ENCODE measurements at places on chromosomes 4 and X. TPM values are rescaled to one million over a fixed set of nuclear protein-coding genes. Genes with fewer than 3 reads are reported as not detected.

- DNase-seq, result no peak
Observed at GRCh38 chr4:88757067-88757466, 59.4 kb upstream of the NAP1L5 start.

- no peak for DNase-seq
Observed at GRCh38 chrX:13666836-13667235, 13.9 kb downstream of the TCEANC start.

- DNase-seq, result no peak
Observed at GRCh38 chrX:124502166-124502565, 155.8 kb downstream of the SH2D1A start.

DNA sequence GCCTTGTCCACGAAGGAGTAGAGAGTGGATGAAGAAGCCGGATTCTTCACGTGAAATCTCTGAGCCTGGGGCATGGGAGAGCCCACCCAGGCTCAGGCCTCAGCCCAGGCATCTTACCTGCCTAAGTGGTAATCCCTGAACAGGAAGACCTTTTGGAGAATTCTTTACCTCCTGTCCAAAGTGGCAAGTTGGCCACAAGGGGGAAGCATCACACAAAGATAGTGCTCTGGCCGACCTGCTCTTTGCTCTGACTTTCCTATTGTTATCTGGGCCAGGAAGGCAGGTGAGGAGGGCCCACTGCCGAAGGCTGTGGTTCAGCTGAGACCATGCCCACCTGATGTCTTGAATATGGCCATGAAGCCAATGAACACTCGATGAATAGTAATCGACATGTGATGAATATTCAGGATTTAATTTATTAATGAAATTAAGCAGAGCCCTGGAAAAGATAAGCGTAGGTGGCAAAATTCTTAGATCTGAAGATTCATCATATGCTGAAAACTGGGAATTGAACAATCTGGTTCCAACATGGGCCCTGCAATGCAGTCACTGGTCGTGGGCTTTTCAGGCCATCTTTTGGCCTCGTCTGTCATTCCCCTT, 93.8 kb downstream of the PDGFRA start:
- no peak for DNase-seq

DNA sequence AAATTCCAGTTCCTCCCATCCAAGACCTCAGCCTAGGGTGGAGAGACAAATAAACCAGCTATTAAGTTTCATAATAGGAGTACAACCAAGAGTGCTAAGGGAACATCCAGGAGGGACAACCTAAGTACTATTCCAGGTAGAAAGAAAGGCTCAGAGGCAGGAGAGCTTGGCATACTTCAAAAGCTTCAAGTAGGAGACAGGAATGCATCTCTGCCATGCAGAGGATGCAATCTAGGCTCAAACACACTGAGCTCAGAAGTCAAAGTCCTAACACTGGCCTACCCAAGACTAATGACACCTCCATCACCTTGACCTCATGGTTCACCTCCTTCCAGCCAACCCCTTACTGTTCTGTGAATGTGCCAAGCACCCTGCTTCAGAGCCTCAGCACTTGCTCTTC, 8.1 kb downstream of the WDFY3 start:
- DNase-seq, result no peak

GRCh38 chr4:25402521-25402920, 25.5 kb downstream of the ANAPC4 start:
- DNase-seq, result no peak

DNA sequence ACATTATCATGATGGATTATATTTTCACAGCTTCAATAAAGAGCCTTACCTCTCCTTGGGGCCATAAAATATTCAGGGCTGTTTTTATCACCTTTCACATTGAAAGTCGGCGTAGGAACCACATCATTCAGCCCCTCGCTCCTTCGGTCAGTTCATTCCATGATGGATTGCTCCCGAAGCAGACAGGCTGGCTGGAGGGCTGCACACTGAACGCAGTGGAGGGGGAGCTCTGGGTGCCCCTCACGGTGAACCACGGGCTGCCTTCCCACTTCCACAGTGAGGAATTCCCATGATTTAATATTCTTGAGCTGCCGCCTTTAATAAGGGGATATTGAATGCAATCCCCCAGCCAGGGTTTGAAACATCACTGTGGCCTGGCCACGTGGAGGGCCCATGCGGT, 16.0 kb downstream of the PPP2R2C start:
- DNase-seq, result no peak

DNA sequence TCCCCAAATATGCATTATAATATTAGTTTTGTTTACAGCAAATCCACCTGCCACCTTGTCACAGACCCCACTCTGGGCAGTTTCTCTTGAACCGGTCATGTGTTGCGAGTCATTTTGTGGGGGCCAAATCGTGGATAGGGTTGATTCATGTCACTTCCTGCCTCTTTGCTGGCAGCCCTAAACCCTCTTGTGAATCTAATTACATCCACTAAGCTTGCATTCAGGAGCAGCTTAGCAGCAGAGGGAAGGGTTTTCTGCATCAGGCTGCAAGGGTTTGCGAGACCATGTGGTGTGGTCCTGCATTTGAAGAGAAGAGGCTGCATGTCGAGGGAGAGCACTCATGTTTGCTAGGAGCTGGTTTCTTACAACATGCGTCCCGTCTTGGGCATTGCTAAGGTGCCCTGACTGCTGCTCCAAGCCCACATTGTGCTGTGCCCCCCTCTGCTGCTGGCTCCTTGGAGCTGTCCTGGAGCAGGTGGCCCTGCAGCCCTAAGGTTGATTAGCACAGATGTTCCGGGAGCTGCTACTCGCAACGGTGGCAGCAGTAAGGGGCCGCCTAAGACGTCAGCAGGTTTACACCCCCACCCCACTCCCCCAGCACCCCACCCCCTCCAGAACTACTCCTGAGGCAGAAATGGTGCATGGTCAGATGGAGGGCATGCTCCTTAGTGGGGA, 88.9 kb upstream of the CLDN34 start:
- no peak for DNase-seq

DNA sequence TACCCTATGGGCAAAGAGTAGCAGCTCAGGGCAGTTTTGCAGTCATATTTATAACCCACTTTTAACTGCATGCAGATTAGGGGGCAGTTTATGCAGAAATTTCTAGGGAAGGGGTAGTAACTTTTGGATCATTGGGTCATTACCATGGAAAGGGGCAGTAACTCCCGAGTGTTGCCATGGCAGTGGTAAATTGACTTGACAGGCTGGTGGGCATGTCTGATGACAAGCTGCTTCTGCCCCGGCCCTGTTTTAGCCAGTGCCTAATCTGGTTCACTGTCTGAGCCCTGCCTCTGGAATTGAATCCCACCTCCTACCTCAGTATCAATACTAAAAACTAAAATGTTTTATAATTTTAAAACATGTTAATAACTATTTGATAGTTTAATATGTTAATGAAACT, 362.1 kb upstream of the ATOH1 start:
- no peak for DNase-seq

- no peak for DNase-seq
Observed at GRCh38 chrX:25010784-25011588, 4.8 kb downstream of the ARX start.

DNA sequence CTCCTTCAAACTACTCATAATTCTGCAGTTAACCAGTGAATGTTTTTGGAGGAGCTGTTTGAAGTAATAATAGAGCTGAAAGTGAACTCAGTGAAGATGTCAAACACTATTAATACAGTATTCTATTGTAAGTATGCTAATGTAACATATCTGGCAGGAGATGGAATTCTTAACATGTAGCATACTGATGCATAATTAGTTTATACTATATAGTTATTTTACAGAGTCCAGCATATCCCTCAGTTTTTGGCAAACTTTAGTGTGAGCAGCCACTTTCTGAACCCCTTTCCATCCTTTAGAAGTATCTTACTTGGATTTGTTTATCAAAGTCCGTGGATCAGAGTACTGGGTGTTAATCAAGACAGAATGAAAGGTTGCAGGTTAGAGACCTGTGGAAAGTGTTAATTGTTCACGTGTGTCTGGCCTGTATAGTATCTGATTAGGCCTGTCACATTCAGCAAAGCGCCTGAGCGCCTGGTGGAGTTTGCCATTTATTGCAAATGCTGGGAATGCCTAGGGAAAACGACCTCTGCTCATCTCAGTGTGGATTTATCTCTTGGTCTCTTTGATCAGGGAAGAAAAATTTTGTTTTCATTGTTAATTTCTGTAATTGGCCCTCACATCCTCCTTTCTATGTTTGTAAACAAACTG, 251.7 kb upstream of the MAD2L1 start:
- DNase-seq, result no peak

- DNase-seq, result no peak
Observed at GRCh38 chrX:134803551-134804183, 145.4 kb upstream of the PLAC1 start.

GRCh38 chrX:41273638-41274037, 60.3 kb upstream of the DDX3X start:
- no peak for DNase-seq

GRCh38 chrX:135697601-135698000, 15.8 kb upstream of the CT45A1 start:
- DNase-seq, result no peak

DNA sequence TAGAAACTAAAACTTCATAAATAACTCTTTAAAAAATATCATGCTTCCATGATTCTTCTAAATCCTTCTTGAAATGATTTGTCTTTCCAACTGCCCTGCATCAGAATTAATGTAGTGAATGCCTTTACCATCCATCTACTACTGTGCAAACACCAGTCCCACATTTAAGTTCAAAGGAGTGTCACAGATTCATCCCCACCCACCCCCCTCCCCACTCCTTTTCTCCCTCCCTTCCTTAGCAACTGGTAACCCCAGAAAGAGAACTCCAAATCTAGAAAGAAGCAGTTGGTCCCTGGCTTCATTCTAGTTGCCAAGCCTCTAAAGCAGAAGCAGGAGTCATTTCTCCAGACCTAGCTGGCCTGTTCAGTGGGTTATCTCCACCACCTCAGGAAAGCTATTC, at the start of gene PRR32:
Gene PRR32, plus strand, starts transcription at position 301 of the 400 bp plus-strand sequence. CDS start 115 bp downstream, outside the sequence.
- no peak for DNase-seq

DNA sequence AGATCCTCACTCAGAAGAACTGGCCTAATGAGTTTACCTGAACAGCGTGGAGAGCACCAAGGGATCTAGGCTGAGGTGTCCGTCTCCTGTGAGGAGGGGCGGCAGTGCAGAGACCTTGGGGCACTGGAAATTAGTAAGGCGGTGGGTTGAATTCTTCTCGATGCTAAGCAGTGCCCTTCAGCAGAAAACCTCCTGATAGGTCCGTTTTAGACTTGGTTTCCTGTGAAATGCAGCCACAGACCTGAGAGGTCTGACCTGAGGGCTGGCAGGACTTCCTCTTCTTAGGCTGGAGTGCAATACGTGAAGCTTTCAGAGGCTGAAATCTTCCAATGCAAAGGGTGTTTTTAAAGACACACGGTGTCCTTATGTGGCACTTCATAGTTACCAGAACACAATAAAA, at the start of gene CLNK:
Gene CLNK, minus strand, starts transcription at position 138 of the 400 bp plus-strand sequence. CDS start 16,899 bp downstream, outside the sequence.
- no peak for DNase-seq

DNA sequence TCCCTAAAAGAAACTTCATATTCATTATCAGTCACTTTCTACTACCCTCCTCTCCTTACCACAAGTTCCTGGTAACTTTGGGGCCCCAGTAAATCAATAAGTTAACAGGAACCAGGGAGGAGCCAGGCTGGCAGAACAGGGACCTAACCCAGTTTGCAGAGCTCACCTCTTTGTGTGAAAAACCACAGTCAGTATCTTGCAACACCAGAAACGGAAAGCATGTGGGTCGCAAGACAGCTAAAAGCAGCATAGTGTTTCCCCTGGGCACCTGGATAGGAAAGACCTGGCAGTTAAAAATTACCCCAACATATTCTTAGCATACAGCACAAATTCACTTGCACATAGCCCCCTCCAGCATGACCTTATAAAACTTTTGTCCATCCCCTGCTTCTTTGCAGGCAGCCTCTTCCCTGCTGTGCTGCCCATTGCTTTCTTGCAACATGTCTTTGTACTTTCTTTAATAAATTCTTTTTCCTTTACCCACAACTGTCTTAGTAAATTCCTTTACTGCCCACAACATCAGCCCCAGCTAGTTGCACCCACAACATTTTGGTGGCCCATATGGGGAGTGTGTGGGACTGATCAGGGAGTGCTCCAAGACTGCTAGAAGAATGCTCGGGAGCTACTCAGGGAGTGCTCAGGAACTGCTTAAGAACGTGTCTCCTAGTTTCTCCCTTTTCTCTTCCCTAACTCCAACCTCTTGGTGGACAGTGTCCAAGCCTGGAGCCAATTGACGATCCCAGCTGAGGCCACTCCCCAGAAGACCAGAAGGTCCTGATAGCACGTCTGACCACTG, 83.4 kb downstream of the MSN start:
- no peak for DNase-seq

The RGS12 gene
- 43.6 TPM for total RNA-seq

The ADGRL3 gene
- total RNA-seq, result 17.5 TPM

The TMEM47 gene
- 366 TPM for total RNA-seq

The AFM gene
- total RNA-seq, result not detected

The LRBA gene
- total RNA-seq, result 33.7 TPM

The GLRA2 gene
- total RNA-seq, result not detected

The NR0B1 gene
- total RNA-seq, result not detected

Data from thoracic aorta (tissue), 2 donors.